ENCODE measurements at places on chromosomes 16 and 17. TPM values are rescaled to one million over a fixed set of nuclear protein-coding genes. Genes with fewer than 3 reads are reported as not detected.

The RUNDC3A gene
- 0.27 TPM for total RNA-seq

DNA sequence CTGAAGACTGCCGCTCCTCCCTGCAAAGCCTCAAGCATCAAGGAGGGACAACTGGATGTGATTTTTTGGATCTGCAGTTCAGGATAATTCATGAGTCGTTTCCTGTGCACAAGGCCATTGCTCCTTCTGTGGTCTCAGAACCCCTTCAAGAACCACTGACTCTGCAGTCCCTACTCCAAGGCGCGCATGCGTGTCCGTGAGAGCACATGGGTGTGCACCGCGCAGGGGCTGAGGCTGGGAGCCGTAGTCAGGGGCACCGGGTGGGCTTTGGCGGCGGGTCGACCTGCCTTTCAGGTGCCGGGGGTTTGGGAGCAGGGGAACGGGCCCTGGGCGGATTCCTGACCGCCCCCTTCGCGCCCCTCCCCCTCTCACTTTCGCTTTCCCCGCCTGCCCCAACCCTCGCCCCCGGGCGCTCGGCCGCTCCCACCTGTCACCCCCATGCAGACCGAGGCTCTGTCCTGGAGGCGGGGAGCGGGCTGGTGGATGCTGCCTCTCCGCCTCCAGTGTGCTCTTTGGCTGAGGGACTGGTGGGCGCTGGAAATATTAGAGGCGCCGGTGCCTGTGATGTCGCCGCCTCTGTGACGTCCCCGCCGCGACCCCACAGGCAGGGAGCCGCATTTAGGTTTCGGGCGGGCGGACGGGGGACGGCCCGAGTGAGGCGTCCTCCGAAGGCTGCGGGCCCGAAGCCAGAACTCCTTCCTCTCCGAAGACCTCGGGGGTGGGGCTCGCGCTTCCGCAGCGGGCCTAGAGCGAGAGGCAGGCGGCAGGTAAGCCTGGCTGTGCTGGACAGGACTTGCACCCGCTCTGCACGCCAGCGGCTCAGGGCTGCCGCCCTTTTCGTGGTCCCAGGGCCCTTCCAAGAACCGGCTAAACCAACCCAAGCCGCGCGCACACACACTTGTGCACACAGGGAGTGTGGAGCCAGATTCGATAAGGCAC is at the start of gene SPATA32:
TSS of gene SPATA32 (minus strand) at position 518 of the 939 bp plus-strand sequence. CDS start at position 440, 78 bp downstream.
- peak; percentile 41 for DNase-seq

GRCh38 chr17:41098481-41098880 is 539 bp upstream of the KRTAP4-8 start:
- no peak for DNase-seq

- DNase-seq = no peak
Observed at GRCh38 chr17:78875363-78876093, 27.5 kb downstream of the CEP295NL start.

- no peak for DNase-seq
Observed at GRCh38 chr16:66513111-66513723, 36.7 kb downstream of the TK2 start.

- DNase-seq = peak; percentile 80
Observed at GRCh38 chr17:43398724-43399595, at the start of gene ARL4D. Gene ARL4D, plus strand, starts transcription at chr17:43398993. Its CDS starts 740 bp downstream, at chr17:43399733.

The C17orf75 gene
- total RNA-seq = 11.8 TPM
